ENCODE measurements at places on chromosomes 2 and 18.

- no peak for DNase-seq
Measured at GRCh38 chr2:118055512-118056164, 32.6 kb upstream of the INSIG2 start.

DNA sequence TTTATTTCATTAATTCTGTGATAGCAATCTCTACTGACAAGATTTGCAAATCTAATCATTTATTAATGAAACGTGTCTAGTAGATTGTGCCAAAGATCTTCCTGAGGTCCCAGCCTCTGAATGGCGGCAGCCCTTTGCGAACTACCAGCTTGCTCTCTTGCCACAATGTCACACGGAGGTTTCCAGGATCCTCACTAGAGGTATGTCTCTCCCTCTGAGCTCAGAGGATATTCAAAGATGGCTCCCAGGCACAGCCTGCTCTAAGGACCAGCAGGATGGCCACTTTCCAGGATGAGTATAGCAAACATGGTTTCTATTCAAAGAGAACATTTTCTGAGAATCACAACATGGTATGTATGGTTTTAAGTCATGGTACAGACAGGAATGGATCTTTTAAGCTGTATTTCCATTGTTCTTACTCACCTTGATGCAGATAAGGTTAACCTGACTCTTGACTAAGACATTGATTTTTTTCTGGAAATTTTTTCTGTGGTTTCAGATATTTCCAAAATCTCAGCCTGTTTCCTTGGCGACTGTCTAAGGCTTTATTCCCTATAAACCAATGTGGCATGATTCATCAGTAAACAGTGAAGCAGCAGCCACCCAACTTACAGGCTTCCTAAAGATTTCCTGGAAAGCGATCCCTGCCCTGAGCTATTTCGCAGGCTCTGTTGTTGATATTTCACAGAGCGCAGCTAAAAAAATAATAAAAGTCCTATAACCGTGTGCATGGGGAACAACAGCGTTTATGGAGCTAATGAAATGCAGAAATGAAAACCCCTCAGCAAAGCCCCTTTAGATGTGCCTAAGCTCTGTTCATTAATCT, 54.1 kb upstream of the KLF7 start:
- peak; percentile 90 for DNase-seq

DNA sequence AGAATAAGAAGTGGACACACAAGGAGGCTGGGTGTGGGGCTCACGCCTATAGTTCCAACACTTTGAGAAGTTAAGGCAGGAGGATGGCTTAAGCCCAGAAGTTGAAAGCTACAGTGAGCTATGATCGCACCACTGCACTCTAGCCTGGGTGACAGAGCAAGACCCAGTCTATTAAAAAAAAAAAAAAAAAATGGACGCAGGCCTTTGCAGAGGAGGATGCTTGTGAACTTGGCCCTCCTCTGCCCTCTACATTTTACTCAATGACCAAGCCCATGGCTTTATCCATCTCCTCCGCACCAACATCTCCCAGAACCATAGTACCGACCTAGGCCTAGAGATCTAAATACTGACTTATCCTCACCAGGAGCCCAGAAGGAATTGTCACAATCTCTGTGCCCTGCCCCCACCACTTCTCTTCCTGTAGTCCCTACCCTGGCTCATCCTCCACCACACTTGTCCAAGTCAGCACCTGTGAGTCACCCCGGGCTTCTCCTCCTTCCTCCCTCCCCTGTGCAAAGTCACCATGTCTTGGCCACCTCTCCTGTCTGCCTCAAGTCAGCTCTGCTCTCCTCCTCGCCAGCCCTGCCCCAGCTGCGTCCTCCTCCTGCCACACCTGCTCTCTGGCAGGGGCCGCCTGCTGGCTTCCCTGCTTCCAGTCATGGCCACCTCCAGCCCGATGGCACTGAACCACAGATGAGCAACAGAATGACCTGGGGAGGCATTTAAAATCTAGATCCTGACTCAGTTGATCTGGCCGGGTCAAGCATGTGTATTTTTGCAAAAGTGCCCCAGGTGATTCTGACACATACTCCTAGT, 35.8 kb upstream of the ASPRV1 start:
- peak; percentile 15 for DNase-seq

DNA sequence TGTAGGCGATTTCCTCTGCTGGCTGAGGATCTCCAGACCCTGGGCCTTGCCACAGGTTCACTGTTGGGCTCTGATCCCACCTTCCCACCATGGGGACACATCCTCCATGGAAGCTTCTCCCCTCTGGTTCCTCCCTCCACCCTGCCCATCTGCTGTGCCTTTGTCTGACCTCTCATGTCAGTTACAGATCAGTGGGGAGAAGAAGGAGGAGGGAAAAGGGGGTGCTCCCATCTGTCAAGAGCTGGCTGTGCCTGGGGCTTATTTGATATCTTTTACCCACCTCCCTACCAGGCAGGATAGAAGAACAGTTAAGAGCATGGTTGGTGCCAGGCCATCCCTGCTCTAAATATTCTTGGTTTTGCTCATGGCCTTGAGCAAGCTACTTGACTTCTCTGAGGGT, 12.3 kb upstream of the DNAJB2 start:
- DNase-seq = no peak

GRCh38 chr2:4358837-4359236, 655.5 kb downstream of the DCDC2C start:
- DNase-seq = no peak

- no peak for DNase-seq
Measured at GRCh38 chr2:124810132-124810531, 785.0 kb downstream of the CNTNAP5 start.

DNA sequence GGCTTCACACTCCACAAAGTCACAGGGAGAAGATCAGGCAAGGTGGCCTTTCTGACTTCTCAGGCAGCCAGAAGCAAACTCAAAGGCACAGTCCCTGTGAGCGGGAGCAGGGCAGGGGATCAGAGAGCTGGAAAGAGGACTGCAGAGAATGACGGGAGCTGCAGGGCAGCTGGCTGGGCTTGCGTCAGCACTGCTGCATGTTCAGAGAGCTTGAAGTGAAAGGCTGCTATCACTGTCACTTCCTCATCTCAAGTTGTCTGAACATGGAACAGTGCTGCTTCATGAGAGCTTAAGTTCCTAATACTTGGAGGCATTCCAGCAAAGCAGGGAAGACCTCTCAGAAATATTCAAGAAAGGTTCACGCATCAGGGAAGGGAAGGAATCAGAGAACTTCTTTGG, 20.4 kb downstream of the TGFBRAP1 start:
- DNase-seq = no peak
